NCI-H1092 treated with DMSO at 0.1 percent for 48 hours (cell line): ENCODE measurements at places on chromosomes 6 and 20.
A peak's percentile ranks its signal among the peaks of the same experiment; 100 is the strongest.

GRCh38 chr6:20939161-20939775, 405.0 kb downstream of the CDKAL1 start:
- DNase-seq = no peak

- no peak for DNase-seq
Measured at GRCh38 chr6:155894262-155894661, 438.6 kb upstream of the NOX3 start.

DNA sequence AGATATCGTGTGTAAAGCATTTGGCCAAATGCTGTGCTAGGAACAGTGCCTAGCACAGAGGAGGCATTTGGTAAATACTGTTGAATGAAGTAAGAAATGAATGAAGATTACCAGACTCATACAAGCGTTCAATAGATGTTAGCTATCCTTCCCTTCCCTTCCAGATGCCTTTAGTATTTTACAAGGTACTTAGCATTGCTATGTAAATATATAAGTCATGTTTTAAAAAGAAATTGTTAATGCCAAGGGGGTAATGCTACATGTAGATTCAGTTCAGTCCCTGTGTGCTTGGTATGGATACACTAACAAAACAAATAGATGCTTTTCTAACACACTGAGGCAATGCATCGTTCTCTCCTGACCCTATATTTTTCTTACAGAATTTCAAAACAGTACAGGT, 407.2 kb downstream of the ADGRB3 start:
- DNase-seq = no peak

- no peak for DNase-seq
Measured at GRCh38 chr6:170344631-170345576, 38.3 kb downstream of the FAM120B start.

DNA sequence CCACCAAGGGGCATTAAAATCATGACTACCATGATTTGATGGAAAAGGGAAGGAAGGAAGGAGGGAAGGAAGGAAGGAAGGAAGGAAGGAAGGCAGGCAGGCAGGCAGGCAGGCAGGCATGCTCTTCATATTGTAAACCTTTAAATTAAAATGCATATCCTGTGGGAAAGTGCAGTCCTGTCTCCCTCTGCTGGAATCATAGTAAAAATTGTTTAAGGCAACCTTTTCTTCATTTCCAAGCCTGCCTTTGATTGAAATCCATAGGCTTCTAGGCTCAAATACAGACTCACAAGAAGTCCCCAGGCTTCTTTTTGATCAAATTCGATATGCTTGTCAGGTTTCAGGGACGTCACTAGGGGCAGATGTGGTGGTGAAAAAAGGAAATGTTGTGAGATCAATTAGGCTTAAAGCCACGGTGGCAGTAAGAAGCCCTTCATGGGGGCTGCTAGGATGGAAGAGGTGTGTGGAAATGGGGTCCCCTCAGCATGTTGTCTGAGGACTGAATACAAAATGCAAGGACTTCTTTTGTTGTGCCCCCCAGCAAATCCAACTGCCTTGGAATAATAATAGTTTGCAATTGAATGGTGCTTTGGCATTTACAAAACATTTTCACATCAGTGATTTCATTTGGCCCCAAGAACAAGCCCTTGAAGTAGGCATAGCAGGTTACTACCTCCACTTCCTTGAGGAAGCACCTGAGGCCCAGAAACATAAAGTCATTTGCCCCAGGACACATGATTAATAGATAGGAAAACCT, 25.6 kb upstream of the GABRR1 start:
- DNase-seq = peak; percentile 42

- no peak for DNase-seq
Measured at GRCh38 chr20:10565922-10566897, 107.6 kb downstream of the JAG1 start.

GRCh38 chr6:136225496-136225895, 24.6 kb downstream of the MTFR2 start:
- DNase-seq = no peak

- peak; percentile 21 for DNase-seq
Measured at GRCh38 chr6:16206595-16207037, 31.8 kb upstream of the GMPR start.

GRCh38 chr20:44730441-44730840, 15.2 kb upstream of the KCNK15 start:
- DNase-seq = no peak

DNA sequence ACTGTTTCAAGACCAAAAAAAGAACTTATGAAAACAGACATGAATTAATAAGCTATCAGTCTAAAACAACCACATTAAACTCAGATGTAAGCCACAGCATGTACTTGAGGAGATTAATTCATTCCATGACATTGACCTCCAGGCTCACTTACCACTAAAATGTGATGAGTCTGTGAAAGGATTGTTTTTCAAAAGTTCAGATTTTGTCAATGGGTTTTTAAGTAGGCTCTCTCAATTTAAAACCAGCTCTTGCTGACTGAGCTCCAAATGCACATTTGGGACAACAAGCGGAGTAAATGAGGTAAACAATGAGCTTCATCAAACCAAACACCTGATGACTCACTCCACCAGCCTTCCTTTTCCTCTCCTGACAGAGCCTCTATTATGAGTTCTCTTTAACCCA, 197.0 kb downstream of the SIM1 start:
- DNase-seq = no peak

GRCh38 chr6:32700391-32701040, 34.1 kb upstream of the HLA-DQB1 start:
- DNase-seq = peak; percentile 27

DNA sequence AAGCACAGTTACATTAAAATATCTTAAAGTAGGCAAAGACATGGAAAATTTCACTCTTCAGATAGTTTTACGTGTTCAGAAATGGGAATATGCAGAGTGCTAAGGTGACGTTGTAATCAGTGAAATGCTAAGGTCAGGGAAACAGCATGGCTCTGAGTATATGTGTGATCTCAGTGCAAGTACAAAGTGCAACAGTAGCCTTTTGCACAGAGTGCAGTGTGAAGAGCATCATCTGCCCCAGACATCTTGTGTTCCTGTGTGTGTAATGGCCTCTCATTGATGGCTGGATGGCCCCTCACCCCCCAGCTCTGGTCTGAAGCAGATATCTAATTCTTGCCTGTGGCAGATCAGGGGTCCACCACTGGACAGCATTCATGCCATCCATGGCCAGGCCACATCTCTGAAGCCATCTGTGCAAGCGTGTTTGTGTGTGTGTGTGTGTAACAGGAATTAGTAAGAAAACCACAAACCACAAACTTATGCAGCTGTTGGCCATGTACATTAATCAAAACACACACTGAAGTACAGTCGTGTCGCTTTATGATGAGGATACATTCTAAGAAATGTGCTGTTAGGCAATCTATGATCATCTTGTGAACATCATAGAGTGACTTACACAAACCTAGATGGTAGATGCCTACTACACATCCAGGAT, 165.1 kb downstream of the RALGAPA2 start:
- no peak for DNase-seq

DNA sequence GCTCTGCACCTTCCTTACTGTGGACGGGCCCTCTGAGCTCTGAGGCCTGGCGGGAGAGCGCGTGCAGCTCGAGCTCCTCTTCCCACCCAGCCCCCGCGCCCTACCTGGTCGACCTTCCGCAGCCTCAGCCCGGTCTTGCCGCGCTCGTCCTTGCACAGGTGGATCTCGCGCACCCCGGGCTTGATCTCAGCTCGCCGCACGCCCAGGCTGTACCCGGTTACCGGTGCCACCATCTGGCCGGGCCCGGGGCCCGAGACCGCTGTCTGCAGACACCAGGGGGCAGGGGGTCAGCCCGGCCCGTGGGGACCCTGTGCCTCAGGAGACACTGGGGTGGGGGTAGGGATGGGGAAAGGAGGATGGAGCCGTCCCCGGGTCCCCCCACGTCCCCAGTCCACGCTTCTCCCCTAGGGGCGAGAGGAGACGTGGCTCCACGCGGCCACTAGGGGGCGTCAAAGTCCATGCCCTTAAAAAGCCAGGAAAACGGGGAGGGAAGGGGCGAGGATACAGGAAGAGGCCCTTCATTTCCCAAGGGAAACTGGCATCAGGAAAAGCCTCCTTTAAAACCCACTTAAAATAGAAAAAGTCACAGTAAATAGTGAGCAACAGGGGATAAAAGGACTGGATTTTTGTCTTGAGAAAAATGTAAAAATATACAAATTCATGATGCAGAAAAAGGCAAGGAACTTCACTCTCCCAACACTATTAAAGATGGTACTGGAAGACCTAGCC, 15.5 kb downstream of the SDCBP2 start:
- peak; percentile 73 for DNase-seq

- DNase-seq = no peak
Measured at GRCh38 chr6:42522942-42523814, 40.7 kb upstream of the UBR2 start.

GRCh38 chr6:86205980-86206379, 563.3 kb upstream of the SYNCRIP start:
- no peak for DNase-seq

- DNase-seq = no peak
Measured at GRCh38 chr20:13305284-13305683, 84.2 kb downstream of the ISM1 start.

DNA sequence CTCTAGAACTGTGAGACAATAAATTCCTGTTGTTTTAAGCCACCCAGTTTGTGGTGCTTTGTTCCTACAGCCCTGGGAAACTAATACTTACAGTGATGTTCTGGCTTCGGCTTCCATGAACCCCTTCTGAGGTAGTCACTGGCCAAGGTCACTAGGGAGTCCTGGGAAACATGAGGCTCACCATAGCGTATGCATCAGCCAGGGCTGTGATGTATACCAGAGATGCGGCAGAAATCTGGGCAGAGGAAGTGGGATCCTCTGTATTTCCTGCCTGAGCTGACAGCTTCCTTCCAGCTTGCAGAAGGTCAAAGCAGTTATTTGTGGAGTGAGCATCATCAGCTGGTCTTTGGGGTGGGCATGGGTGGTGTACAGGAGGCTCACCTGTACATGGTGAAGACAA, 27.9 kb downstream of the KAT14 start:
- DNase-seq = no peak

DNA sequence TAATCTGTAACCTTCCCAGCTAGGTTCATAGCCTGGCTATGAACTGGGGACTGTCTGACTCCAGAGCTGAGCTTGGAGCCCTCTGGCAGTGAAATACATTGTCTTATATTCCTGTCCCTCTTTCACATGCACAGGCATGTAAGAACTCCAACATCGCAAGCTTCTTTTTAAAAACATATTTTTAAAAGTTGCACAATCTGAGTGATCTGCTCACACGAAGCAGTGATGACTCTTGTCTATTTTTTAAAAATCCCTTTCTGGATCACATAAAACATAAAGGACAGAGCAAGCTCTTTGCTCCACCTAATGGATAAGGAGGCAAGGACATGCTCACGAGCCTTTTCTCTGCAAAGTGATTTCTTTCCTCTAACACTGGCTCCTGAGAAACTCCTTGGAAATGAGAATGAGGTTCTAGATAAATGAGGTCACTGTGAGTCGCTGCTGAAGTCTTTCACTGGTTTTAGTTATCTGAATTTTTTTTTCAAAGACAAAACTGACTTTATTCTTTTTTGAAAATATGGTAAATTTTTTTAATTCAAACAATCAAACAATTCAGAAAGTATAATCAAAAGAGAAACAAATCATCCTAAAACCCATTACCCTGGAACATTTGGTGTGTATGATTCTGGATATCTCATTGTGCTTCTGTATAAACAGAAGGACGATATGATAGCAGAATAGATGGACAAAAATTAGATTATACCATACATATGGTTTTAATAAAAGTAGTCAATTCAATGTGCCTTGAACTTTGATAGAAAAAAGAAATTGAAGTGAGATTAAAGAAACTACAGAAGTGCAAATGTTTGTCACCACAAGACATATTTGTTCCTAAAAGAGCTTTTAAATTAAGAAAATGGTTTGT, 30.8 kb downstream of the IL20RA start:
- DNase-seq = peak; percentile 52

DNA sequence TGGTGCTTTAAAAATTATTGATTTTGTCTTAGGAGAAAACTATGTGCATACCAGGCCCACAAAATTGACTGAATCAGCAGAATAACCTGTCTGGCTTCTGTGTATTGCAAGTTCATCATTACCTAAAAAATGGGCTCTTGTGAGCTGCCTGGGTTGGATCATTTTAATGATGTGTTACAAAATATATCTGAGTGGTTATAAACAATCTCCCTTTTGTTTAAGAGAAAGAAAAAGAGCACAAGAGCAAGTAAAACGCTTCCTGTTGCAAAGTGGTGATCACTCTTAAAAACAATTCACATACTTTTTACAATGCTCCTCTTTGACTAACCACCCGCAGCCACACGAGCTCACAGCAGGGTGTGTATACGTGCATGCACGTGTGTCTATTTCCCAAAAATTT, 335.1 kb downstream of the HDGFL1 start:
- no peak for DNase-seq

GRCh38 chr6:105317607-105318533, 85.0 kb downstream of the PREP start:
- peak; percentile 24 for DNase-seq

DNA sequence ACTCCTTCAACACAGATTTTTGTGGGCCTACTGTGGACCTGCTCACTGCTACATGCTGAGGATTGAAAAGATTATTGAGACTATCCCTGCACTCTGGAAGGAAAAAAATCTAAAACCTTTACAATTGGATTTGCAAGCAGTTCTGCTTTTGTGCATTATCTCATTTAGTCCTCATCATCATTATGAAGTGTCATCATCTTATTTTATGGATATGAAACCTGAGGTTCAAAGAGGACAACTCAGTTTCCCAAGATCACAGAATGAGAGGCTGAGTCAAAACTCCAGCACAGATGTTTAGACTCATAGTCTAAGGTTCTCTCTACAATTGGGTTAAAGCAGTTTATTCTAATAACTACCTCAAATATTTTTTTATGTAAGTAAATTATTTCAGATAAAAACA, 160.2 kb upstream of the MARCKS start:
- no peak for DNase-seq

- DNase-seq = peak; percentile 36
Measured at GRCh38 chr6:151765444-151765886, 42.0 kb upstream of the ESR1 start.

- DNase-seq = no peak
Measured at GRCh38 chr6:24408719-24409410, 6.1 kb downstream of the MRS2 start.

GRCh38 chr6:15622045-15622740, 40.6 kb downstream of the DTNBP1 start:
- no peak for DNase-seq

DNA sequence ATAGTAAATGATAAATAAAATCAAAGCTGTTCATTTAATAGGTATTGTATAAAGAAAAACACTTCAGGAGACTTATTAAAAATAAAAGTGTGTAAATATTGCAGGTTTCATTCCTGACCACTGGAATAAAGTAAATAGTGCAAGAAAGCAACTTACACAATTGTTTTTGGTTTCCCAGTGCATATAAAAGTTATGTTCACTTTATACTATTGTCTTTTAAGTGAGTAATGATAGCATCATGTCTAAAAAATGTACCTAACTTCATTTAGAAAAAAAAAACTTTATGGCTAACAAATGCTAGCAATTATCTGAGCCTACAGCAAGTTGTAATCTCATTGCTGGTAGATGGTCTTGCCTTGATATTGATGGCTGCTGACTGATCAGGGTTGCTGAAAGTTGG, 726.6 kb upstream of the POU3F2 start:
- DNase-seq = no peak

DNA sequence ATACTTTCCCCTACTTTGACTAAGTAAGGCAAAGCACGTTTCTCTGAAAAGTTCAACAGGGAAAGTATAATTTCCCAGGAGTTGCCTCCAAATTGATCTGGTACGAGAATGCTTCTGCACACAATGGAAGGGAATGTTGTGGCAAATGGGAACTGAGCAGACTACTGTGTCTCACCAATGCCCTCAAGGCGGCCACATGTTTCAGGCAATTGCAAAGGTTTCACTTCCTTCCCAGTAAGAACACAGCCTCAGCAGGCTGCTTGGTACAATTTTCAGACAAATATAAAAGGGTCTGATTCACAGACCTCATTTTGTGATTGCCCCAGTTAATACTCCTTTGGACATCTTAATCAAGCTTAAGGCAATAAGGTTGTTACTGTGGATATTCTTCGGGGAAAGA, 71.2 kb downstream of the KIAA0319 start:
- no peak for DNase-seq
